ENCODE measurements at places on chromosomes 5 and 9.
A peak's percentile ranks its signal among the peaks of the same experiment; 100 is the strongest.

DNA sequence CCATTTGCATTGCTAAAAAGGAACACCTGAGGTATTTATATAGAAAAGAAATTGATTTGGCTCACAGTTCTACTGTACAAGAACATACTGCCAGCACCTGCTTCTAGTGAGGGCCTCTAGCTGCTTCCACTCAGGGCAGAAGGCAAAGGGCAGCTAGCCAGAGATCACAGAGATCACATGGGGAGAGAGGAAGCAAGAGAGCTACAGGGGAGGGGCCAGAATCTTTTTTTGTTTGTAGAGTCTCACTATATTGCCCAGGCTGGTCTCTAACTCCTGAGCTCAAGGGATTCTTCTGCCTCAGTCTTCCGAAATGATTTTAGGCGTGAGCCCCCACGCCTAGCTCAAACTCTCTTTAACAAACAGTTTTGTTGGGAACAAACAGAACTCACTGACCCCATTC is 6.1 kb downstream of the SLCO4C1 start:
- DNase-seq, result no peak

- no peak for DNase-seq
Measured at GRCh38 chr5:14155075-14155474, 11.9 kb downstream of the TRIO start.

DNA sequence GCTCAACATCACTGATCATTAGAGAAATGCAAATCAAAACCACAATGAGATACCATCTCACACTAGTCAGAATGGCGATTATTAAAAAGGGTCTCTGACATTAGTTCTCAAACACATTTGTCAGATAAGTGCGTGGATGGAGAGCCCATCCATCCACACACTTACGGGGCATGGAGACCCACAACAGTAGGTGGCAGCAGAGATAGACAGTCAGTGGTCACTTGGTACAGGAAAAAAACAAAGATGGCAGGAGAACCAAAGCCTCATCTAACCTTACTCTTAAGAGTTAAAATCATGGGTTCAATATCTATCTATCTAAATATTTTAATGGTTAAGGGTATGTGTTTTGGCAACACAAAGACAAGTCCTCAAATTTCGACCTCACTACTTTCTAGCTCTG is 1378.7 kb upstream of the C9orf72 start:
- no peak for DNase-seq

DNA sequence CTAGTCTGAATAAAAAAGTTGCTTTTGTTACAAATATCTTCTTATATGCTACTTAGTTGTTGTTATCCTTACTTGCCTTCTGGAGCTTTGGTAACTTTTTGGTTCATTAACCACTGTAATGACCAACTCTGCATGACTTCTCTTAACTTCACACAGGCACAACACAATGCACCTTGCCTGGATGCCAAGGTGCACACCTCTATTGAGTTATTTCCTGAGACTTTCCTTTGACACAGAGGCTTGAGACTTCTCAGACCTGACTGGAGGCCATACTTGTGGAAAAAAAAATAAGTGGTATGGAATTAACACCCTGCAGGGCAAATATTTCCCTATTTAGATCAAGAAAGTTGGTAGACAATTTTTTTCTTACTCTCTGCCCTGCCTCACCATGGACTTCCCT is 1925.6 kb downstream of the EFNA5 start:
- no peak for DNase-seq

DNA sequence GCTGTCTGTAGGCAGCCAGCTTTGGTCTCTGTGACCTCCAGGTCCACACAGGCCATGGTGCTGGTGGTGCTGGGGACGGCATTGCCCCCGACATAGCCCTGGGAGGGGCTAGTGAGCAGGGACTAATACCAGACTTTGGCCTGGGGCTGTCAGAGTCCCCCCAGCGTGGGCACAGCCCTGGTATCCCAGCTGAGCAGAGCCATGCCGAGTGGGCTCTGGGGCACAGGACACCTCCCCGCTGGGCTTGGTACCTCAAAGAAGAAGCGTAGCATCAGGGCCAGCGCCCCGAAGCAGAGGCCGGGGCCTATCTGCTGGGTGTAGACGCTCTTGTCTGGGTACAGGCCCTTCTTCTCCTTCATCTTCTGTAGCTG is 9.5 kb downstream of the MYMK start:
- DNase-seq, result no peak

DNA sequence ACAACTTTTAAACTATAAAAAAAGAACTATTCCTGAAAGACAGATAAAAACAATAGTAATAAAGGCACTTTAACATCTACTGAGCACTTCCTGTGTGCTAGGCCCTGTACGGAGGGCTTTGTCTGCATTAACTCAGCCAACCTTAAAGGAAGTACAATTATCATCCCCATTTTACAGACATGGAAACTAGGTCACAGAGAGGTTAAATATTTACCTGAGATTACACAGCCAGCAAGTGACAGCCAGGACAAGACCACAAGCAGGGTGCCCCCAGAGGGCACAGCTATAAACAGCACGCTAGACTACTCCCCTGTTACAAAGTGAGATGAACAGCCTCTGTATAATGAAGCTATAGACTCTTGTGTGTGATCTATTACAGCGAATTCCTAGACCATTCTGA is 25.5 kb downstream of the DDX31 start:
- DNase-seq, result no peak

- DNase-seq, result no peak
Measured at GRCh38 chr9:37925786-37926736, 22.1 kb upstream of the SLC25A51 start.

GRCh38 chr5:110753600-110753999 is 14.8 kb downstream of the SLC25A46 start:
- DNase-seq, result no peak

DNA sequence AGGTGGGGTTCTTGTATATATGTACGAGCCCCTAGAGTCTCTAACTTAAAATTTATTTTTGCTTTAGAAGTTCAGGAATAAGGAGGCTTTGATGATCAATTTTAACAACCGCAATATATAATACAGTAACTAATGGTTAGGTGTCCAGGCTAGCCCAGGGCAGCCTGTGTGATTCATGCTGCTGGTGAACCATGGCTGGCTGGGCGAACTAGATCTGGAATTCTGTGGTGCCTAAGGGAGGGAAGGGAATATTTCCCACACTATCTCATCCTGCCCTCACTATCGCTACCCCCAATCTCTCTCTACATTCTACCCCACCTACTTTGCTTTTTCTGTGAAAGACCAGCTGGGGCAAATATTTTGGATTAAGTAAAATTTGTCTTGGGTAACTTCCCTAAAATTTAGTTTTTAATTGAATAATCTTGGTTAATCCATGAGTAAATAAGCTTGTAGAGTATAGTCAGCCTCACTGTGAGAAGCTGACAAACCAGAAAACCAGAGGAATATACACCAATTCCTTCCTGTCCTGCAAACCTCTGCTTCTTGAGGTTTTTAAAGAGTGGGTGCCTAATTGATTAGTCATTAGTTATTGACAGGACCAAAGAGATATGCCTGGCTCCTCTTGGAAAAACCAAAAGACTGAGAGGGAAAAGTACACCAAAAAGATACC is 115.1 kb upstream of the CCDC152 start:
- DNase-seq, result no peak

GRCh38 chr9:14428781-14429230 is 114.9 kb upstream of the NFIB start:
- DNase-seq, result peak; percentile 50

DNA sequence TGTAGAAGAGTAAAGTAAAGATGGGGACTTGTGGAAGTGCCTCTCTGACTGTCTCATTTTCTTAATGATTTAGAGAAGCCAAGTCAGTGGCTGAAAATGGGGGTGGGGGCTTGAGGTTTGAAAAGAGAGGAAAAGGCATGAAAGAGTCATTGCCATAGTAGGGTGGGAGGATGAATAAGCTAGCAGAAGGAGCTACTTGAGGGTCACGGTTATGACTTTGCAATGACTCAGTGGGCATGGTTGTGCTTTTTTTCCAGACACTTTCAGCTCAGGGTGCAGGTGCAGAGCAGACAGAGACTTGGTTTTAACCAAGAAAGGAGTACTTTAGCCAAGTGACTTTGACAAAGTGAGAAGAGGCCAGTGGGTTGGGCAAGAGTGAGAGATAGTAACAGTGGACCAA is 117.8 kb downstream of the PTTG1 start:
- no peak for DNase-seq

- no peak for DNase-seq
Measured at GRCh38 chr5:158233735-158234322, 374.9 kb upstream of the CLINT1 start.

DNA sequence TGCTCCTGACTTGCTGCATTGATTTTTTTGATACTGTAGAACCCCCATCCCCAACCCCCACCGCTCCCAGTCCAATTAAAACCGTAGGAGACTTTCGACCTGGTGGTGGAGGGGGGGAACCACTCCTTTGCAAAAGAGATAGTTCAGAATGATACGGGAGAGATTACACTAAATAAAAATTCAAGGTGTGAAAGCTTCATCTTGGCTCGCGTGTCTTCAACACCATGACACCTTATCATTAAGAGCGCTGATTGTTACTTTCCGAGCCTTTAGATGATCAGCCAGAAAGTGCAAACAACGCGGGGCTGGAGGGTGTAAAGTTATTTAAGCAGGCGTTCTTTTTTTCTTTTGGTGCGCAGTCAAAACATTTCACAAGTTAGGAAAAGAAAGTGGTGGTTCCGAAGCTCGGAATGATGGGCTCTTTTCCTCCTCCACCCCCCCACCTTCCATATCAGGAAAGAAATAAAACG is 1.3 kb upstream of the ZNF462 start:
- no peak for DNase-seq

- no peak for DNase-seq
Measured at GRCh38 chr5:177545487-177546257, 8.7 kb downstream of the FAM193B start.

- DNase-seq, result no peak
Measured at GRCh38 chr9:112360047-112360804, 19.7 kb upstream of the HSDL2 start.

DNA sequence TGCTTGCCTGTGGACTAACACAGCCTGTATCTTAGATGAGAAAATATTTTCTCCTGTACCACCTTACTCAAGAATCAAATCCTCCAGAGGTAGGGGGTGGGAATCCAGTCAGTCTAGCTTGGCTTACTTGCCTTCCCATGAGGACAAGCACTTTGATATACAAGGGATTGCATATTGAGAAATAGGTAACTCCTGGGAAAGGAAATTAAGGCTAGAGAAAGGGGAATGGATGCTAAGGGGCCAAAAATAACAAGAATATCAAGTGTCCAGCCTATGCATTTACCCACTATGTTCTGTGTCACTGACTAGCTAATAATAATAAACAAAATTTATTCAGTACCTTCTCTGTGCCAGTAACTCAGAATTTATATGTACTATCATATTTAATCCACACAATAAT is 21.4 kb upstream of the SNX2 start:
- DNase-seq, result no peak

GRCh38 chr5:131258733-131259132 is 5.1 kb upstream of the CDC42SE2 start:
- DNase-seq, result no peak

DNA sequence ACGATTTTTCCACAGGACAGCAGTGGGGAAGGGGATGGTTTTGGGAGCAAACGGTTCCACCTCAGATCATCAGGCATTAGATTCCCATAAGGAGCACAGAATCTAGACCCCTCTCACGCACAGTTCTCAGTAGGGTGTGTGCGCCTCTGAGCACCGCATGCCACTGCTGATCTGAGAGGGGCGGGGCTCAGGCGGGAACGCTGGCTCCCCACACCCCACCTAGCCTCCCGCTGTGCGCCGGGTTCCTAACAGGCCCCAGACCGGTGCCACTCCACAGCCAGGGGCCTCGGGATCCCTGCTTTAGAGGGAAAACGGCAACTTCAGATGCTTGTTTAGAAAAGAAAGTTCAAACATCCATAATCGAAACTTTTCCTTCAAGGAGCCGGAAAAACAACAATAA is 20.4 kb downstream of the TERT start:
- DNase-seq, result no peak

GRCh38 chr5:42912184-42912798 is 100.6 kb upstream of the SELENOP start:
- DNase-seq, result peak; percentile 19

GRCh38 chr5:40683305-40683704 is 3.6 kb downstream of the PTGER4 start:
- DNase-seq, result no peak

GRCh38 chr5:107028938-107029337 is 641.8 kb downstream of the EFNA5 start:
- no peak for DNase-seq

DNA sequence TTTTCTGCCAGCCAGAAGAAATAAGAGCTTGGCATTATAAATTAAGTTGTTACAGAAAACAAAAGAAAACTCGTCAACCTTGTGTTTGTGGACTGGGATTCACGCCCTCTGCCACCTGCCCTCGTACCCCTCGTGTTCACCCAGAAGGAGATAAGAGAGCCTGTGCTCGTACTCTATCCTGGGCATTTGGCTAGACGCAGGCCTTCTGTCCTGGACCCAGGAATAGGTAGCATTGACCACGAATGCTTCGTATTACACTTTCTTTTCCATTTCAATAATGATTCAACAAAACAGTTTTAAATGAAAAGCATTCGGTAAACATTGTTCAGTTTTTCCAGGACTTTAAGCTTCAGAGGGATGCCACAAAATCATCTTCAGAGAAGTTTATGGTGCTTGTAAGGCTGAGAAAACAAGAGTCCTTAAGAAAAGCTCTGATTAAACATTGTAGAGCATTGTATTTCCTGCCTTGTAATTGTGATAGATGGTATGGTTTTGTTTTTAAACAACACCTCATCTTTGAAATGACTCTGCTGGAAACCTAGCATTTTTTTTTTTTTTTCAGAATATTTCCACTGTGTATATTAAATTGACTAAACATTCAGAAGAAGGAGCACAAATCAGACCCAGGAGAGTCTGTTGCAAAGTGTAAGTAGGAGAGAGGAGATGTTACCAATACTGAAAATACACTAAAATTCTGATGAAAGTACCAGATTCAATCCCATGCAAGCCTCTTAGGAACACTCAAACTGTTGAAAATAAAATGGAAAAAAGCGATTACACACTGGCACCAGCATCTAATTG is 27.6 kb downstream of the MTX3 start:
- DNase-seq, result no peak

DNA sequence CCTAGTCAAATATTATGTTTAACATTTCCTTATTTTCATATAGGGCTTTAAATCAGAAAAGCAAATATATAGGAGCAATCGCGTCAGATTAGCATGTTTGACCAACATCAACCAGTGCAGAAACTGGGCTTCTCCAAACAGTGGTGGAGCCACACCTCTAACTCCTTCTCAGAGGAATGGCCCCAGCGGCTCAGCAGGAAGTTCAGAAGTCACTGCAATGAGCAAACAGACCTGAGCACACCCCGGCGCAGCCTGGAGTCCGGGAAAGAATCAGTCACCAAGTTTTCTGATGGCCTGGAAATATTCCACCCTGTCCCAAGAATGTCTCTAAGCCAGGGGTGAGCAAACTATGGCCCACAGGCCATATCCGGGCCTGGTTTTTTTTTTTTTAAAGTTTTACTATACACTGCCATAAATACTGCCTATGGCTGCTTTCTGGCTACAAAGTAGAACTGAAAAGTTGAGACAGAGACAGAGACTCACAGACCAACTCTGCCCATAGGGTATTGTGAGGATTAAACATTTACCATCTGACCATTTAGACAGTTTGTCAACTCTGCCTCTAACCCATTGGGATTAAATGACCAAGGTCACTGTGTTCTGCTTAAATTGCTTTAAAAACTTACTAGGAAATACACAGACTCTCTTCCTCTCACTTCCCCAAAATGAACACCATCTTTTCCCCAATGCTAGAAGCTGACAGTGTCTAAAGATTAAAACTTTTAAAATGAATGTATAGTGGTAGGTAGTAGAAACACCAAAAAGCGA is 5.4 kb downstream of the GOLM1 start:
- DNase-seq, result no peak

- peak; percentile 65 for DNase-seq
Measured at GRCh38 chr5:174503461-174504265, 220.7 kb upstream of the MSX2 start.

Measured in HFF-Myc (cell line).